ENCODE measurements at places on chromosomes 13 and 19. TPM values are rescaled to one million over a fixed set of nuclear protein-coding genes. Genes with fewer than 3 reads are reported as not detected.

- H3K27ac ChIP-seq, result no peak overlapping the region
- H3K27me3 ChIP-seq, result peaks cover 3% of the 10 kb centered on the region
- no peak overlapping the region for H3K4me3 ChIP-seq
- H3K36me3 ChIP-seq, result no peaks in the 10 kb centered on the region
Measured at GRCh38 chr13:111872475-111873150, 194.3 kb upstream of the SOX1 start.

GRCh38 chr19:12796146-12797071, 5.1 kb downstream of the JUNB start:
- H3K4me3 ChIP-seq, result peak overlapping the region; percentile 33
- peak; percentile 73 for DNase-seq
- peaks cover 21% of the 10 kb centered on the region for H3K36me3 ChIP-seq
- H3K27ac ChIP-seq, result peak overlapping the region; percentile 56

- no peak overlapping the region for H3K27ac ChIP-seq
- no peak overlapping the region for H3K4me3 ChIP-seq
- H3K27me3 ChIP-seq, result no peaks in the 10 kb centered on the region
- DNase-seq, result peak; percentile 55
- H3K36me3 ChIP-seq, result peaks cover 36% of the 10 kb centered on the region
- peaks cover 5% of the 10 kb centered on the region for H3K4me1 ChIP-seq
Measured at GRCh38 chr19:17205237-17206140, 9.7 kb upstream of the USE1 start.

DNA sequence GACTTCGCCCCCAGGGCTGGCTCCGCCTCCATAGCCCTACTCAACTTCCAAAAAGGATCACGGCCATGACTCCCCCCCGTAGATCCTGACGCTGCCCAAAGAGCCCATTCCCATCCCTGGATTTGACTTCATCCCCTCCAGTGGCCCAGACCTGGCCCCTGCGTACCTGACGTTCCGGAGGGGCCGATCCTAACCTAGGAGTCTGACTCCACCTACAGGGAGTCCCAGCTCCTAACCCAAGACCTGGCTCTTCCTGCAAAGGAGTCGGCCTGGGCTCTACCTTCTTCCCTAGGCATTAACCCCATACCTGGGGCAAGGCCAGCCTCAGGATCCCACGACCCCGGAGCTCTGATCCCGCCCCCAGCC, 10.8 kb downstream of the STAP2 start:
- H3K4me1 ChIP-seq, result peaks cover 3% of the 10 kb centered on the region
- no peak for DNase-seq
- H3K36me3 ChIP-seq, result no peaks in the 10 kb centered on the region
- no peaks in the 10 kb centered on the region for H3K27me3 ChIP-seq

GRCh38 chr19:45170146-45171106, 7.6 kb downstream of the TRAPPC6A start:
- H3K4me3 ChIP-seq, result no peak overlapping the region
- peaks cover 22% of the 10 kb centered on the region for H3K4me1 ChIP-seq
- no peak for DNase-seq
- H3K27me3 ChIP-seq, result no peaks in the 10 kb centered on the region

- H3K27ac ChIP-seq, result no peak overlapping the region
- H3K36me3 ChIP-seq, result peaks cover 7% of the 10 kb centered on the region
- DNase-seq, result no peak
- H3K4me1 ChIP-seq, result peaks cover 42% of the 10 kb centered on the region
- peak overlapping the region; percentile 10 for H3K4me3 ChIP-seq
Measured at GRCh38 chr19:49442354-49442753, 1.0 kb upstream of the SLC17A7 start.

DNA sequence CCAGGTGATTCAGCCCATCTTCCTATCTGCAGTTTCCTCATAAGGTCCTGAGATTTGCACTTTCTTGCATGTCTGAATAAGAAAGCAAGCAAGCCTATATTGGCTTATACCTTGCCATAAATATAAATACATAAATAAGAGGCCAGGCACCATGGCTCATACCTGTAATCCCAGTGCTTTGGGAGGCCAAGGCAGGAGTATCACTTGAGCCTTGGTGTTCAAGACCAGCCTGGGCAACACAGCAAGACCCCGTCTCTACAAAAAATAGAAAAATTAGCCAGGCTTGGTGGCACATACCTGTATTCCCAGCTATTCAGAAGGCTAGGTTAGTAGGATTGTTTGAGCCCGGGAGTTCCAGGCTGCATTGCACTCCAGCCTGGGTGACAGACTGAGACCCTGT, 5.5 kb upstream of the GPATCH1 start:
- no peaks in the 10 kb centered on the region for H3K36me3 ChIP-seq
- no peak overlapping the region for H3K27ac ChIP-seq
- H3K4me1 ChIP-seq, result no peaks in the 10 kb centered on the region
- DNase-seq, result no peak

GRCh38 chr13:93515267-93515666, 288.7 kb downstream of the GPC6 start:
- no peaks in the 10 kb centered on the region for H3K4me1 ChIP-seq
- H3K4me3 ChIP-seq, result no peak overlapping the region
- DNase-seq, result no peak
- no peaks in the 10 kb centered on the region for H3K36me3 ChIP-seq
- H3K27ac ChIP-seq, result no peak overlapping the region

GRCh38 chr13:30806784-30807183, 71.4 kb downstream of the ALOX5AP start:
- H3K27ac ChIP-seq, result no peak overlapping the region
- no peaks in the 10 kb centered on the region for H3K36me3 ChIP-seq
- H3K4me1 ChIP-seq, result no peaks in the 10 kb centered on the region
- no peak for DNase-seq
- peaks cover 10% of the 10 kb centered on the region for H3K27me3 ChIP-seq
- H3K4me3 ChIP-seq, result no peak overlapping the region

DNA sequence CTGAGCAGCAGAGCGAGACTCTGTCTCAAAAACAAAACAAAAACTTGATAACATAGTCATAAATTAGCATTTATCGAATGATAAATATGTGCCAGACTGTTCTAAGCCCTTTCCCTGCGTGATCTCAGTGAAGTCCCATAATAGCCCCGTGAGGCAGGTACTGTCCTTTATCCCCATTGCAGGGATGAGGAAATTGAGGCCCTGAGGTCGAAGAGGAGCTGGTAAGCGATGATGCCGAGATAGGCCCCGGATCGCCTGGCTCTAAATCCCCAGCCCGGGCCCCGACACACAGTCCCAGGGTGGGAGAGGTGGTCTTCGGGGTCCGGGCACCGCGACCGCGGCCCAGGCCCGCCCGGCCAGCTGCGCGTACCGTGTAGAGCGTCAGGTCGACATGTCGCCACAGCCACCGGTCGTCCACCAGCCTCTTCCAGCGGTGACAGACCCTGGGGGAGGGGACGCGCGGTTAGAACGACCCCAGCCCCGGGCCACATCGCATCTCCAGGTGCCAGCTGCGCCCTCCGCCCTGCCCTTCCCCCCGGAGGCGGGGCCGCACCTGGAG, 625 bp downstream of the FBXL12 start:
- DNase-seq, result no peak
- H3K27me3 ChIP-seq, result no peaks in the 10 kb centered on the region
- H3K4me1 ChIP-seq, result peaks cover 9% of the 10 kb centered on the region
- peak overlapping the region; percentile 100 for H3K27ac ChIP-seq
- H3K4me3 ChIP-seq, result peak overlapping the region; percentile 100

DNA sequence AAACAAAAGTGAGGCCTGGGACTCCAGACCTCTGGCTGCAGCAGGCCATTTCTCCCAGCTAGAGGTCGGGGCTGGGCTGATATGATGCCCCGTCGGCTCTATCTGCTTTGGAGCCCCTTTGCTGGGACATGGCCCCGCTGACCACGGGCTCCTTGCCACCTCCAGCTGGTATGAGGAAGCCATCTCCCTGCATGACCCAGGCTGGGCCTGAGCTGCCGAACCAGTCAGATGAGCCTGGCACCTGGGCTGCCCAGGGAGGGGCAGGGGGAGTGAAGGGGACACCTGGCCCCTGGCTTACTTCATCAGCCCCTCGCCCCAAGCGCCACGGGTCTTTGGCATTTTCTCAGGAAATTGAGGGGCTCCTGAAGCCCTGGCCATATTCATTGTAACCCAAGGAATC, 7.8 kb downstream of the ZSWIM4 start:
- H3K27ac ChIP-seq, result no peak overlapping the region
- H3K36me3 ChIP-seq, result peaks cover 5% of the 10 kb centered on the region
- no peaks in the 10 kb centered on the region for H3K4me1 ChIP-seq
- no peak overlapping the region for H3K4me3 ChIP-seq

GRCh38 chr19:49710372-49710951, 19.5 kb downstream of the CPT1C start:
- no peaks in the 10 kb centered on the region for H3K4me1 ChIP-seq
- no peak overlapping the region for H3K4me3 ChIP-seq
- H3K27ac ChIP-seq, result no peak overlapping the region

GRCh38 chr19:16076958-16077611, 790 bp downstream of the TPM4 start:
- H3K36me3 ChIP-seq, result peaks cover 10% of the 10 kb centered on the region
- DNase-seq, result no peak
- H3K4me3 ChIP-seq, result peak overlapping the region; percentile 96
- H3K4me1 ChIP-seq, result peaks cover 81% of the 10 kb centered on the region
- H3K27me3 ChIP-seq, result no peaks in the 10 kb centered on the region

GRCh38 chr13:107450931-107451330, 764.4 kb downstream of the LIG4 start:
- no peak overlapping the region for H3K4me3 ChIP-seq
- no peaks in the 10 kb centered on the region for H3K27me3 ChIP-seq
- no peaks in the 10 kb centered on the region for H3K4me1 ChIP-seq
- no peak overlapping the region for H3K27ac ChIP-seq

- H3K36me3 ChIP-seq, result no peaks in the 10 kb centered on the region
- H3K4me3 ChIP-seq, result peak overlapping the region; percentile 37
- no peak for DNase-seq
- H3K27me3 ChIP-seq, result no peaks in the 10 kb centered on the region
Measured at GRCh38 chr13:108214441-108215271, 680 bp downstream of the LIG4 start.

DNA sequence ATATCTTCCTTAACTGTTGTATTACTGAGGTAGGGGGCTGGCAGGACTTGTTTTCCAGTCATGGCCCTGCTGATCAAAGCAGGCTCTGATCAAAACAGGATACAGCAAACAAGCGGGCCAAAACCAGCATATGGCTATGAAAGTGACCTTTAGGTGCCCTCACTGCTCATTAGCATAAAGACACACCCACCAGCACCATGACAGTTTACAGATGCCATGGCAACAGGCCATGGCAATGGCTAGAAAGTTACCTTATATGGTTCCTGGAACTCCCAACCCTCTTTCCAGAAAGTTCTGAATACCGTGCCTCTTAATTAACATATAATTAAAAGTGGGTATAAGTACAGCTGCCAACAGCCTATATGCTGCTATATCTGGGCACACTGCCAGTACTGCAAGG, 551.4 kb upstream of the SGCG start:
- H3K4me3 ChIP-seq, result no peak overlapping the region
- no peaks in the 10 kb centered on the region for H3K36me3 ChIP-seq
- DNase-seq, result no peak

DNA sequence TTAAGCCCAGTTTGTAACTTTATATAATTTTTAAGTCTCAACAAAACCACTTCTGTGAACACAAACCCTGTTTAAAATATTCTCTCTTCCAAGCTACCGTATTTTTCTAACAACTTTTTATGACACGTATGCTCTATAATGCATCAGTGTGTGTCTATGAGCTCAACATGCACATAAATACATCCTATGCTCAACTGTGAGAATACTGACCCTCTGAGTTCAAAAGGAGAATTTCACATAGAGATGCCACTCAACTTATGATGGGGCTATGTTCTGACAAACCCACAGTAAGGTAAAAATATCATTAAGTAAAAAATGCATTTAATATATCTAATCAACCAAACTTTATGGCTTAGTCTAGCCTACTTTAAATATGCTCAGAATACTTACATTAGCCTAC, 1139.7 kb upstream of the SPRY2 start:
- DNase-seq, result no peak
- H3K27me3 ChIP-seq, result no peaks in the 10 kb centered on the region
- no peaks in the 10 kb centered on the region for H3K4me1 ChIP-seq
- no peak overlapping the region for H3K4me3 ChIP-seq
- H3K36me3 ChIP-seq, result no peaks in the 10 kb centered on the region

- no peaks in the 10 kb centered on the region for H3K27me3 ChIP-seq
- no peak for DNase-seq
- peaks cover 12% of the 10 kb centered on the region for H3K36me3 ChIP-seq
- peaks cover 8% of the 10 kb centered on the region for H3K4me1 ChIP-seq
Measured at GRCh38 chr19:11054628-11055027, 34.6 kb upstream of the LDLR start.

DNA sequence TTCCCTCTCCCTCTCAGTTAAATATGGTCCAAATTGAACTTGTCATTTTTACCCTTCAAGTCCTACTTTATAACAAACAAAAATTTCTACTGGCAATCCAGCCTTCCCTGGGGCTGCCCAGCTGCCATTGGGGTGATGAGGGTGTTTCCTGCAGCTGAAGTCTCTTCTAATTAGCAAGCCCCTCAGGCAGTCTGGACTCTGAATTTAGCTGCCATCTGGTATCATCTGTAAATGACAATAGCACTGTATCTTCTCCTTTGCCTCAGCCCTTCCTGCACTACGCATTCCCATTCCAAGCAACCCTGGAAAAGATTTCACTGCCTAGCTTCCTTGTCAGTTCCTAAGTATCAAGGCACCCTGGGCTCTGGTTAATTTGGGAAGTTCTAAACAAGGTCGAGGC, 331.1 kb upstream of the KLF12 start:
- DNase-seq, result no peak
- no peaks in the 10 kb centered on the region for H3K27me3 ChIP-seq
- no peaks in the 10 kb centered on the region for H3K4me1 ChIP-seq
- H3K36me3 ChIP-seq, result no peaks in the 10 kb centered on the region

- H3K4me3 ChIP-seq, result no peak overlapping the region
- H3K27ac ChIP-seq, result no peak overlapping the region
- no peaks in the 10 kb centered on the region for H3K27me3 ChIP-seq
- DNase-seq, result no peak
- H3K4me1 ChIP-seq, result no peaks in the 10 kb centered on the region
Measured at GRCh38 chr19:49831592-49831991, 13.5 kb downstream of the MED25 start.

DNA sequence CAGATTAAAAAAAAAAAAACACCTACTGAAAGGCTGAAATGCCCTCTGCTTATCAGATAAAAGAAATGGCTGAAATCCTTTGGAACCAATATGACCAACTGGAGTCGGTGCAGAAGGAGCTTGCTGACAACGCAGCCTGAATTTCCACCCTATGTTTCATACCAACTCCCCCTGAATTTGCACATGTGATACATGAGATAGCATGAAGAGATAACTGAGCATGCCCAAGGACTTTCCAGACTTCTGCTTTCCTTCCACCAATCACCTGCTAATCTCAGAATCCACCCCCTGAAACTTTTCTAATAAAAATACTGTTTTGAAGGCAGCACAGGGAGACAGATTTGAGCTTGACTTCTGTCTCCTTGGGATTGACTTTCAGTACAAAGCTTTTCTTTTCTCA, 32.2 kb upstream of the WDFY2 start:
- no peaks in the 10 kb centered on the region for H3K4me1 ChIP-seq
- DNase-seq, result no peak
- H3K36me3 ChIP-seq, result no peaks in the 10 kb centered on the region
- H3K27ac ChIP-seq, result no peak overlapping the region
- no peak overlapping the region for H3K4me3 ChIP-seq

The ADAMTSL5 gene
- 7.6 TPM for total RNA-seq

The PCP2 gene
- total RNA-seq, result 6.4 TPM

The LAIR2 gene
- 2.4 TPM for total RNA-seq

The POU4F1 gene
- 0.13 TPM for total RNA-seq

The N4BP2L2 gene
- 200 TPM for total RNA-seq

The PALM3 gene
- 0.16 TPM for total RNA-seq

The SLC25A41 gene
- total RNA-seq, result not detected

The SIGLEC6 gene
- total RNA-seq, result not detected

The TUBA3C gene
- not detected for total RNA-seq

The CERS1 gene
- not detected for total RNA-seq

The HIPK4 gene
- total RNA-seq, result 0.20 TPM

The LGALS4 gene
- total RNA-seq, result 8.2 TPM

The LRP3 gene
- total RNA-seq, result 0.13 TPM

Measured in T-cell (primary cell).